ENCODE measurements at places on chromosomes 5 and 9.

DNA sequence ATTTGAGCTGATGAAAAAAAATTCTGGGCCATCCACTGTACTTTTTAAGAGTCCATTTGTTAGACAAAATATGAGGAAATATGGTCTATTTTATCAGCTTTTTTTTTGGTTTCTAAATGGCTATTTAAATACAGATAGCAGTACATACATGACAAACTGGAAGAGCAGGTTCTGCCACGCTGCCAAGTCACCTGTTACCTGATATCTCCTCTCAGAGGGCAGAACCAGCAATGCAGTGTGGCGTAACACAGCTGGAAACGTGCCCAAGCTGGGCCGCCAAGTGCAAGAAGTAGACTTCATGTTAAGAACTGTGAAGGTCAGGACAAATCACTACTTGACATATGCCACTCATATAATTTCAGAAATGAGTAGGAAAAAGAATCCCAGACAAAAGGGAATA lies 8.1 kb downstream of the MCIDAS start:
- peak; percentile 98 for DNase-seq

- no peak for DNase-seq
Observed at GRCh38 chr5:73321757-73322436, 126.7 kb downstream of the FOXD1 start.

DNA sequence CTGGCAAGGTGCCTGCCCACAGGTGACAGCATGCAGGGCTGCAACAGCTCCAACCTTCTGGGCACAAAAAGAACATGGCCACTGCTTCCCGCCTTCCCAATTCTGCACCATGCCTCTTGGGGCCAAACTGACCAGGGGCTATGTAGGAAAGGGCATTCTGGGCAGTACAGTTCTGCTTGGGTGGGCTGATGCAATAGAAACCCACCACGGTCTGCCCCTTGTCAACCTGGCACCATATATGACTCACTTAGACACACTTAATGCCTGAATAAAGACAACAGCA lies 40.2 kb upstream of the FCN1 start:
- no peak for DNase-seq

DNA sequence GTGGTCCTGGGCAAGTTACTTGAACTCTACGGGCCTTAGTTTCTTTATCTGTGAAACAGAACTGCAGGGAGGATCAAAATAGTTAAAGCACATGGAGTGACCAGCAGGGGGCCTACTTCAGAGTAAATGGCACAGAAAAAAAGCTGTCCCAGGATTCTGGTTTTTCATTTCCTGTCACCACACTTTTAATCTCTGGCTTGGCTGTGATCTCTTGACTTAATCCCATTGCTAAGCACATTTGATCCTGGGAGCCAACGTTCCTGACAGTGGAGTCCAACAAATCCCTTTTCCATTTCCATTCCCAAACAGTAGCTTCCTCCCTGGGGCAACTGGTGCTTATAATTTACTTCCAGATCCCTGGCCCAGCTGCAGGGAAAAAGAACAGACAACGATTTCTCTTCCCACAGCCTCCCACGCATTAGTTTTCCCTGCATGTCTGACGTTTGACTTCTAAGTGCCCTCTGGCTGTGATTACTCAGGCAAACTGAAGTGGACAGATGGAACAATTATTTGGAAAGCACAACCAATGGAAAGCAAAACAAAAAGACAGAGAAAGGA lies 136.5 kb upstream of the STK32A start:
- peak; percentile 11 for DNase-seq

GRCh38 chr5:122392824-122393223 lies 80.8 kb downstream of the SNCAIP start:
- no peak for DNase-seq

GRCh38 chr5:29805804-29806203 lies 1387.7 kb upstream of the CDH6 start:
- DNase-seq = no peak

GRCh38 chr9:134007571-134007970 lies 15.4 kb upstream of the VAV2 start:
- DNase-seq = no peak

DNA sequence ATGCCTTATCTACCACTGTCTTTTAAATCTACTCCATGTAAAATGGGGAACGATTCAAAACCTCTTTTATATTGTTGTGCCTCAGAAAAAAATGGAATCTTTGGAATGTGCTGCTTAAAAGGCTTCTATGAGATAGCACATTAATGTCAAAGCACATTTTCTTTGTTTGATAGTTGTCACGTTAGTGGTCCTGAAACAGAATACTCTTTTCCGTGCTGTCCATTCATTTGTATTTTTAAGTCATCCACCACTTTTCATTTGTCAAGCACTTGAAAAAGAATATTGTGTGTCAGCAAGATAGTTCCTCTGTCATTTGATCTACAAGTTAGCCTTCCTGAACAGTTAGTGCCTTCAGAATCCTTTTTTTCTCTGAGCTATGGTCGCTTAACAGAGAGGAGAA lies 246.9 kb downstream of the MAST4 start:
- no peak for DNase-seq

GRCh38 chr9:135002802-135003201 lies 84.7 kb upstream of the OLFM1 start:
- DNase-seq = no peak

All from large intestine (tissue), 12 donors.